ENCODE measurements at places on chromosomes 4 and X. TPM values are rescaled to one million over a fixed set of nuclear protein-coding genes. Genes with fewer than 3 reads are reported as not detected.

GRCh38 chr4:121200795-121201472, 36.8 kb upstream of the TNIP3 start:
- H3K27ac ChIP-seq, result no peak overlapping the region
- H3K27me3 ChIP-seq, result no peaks in the 10 kb centered on the region

DNA sequence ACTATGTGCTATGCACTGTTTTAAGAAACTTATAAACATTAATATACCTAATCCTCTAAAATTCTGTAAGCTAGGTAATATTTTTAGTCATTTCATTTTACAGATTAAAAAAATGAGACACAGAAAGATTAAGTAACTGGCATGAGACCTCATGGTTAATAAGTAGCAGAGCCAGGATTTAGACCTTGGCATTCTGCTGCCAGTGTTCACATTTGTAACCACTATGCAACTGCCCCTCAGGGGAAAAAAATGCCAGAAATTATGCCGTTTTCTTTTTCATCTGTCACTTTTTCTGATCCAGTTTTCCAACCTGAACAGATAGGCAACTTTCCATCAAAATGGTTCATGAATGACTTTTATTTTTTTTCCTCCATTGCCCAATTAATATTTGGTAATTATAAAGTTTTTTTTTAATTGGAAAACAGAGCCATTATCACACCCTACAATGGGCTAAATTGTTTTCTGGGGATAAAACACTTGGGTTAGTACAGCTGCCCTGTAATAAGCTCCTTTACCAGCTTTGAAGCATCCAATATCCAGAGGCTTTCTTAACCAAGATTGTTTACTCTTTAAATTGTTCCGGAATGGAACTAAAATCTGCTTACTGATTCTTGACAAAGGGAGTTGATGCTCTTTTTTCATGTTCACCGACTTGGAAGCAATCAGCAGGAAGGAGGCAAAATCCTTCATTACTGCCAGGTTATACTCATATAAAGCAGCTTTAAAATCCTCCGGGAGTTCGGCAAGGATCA, 56.4 kb upstream of the DDX60 start:
- H3K36me3 ChIP-seq, result peaks cover 6% of the 10 kb centered on the region
- DNase-seq, result no peak
- H3K4me3 ChIP-seq, result no peak overlapping the region
- no peaks in the 10 kb centered on the region for H3K27me3 ChIP-seq

PACRGL gene
- 23.7 TPM for total RNA-seq

DNA sequence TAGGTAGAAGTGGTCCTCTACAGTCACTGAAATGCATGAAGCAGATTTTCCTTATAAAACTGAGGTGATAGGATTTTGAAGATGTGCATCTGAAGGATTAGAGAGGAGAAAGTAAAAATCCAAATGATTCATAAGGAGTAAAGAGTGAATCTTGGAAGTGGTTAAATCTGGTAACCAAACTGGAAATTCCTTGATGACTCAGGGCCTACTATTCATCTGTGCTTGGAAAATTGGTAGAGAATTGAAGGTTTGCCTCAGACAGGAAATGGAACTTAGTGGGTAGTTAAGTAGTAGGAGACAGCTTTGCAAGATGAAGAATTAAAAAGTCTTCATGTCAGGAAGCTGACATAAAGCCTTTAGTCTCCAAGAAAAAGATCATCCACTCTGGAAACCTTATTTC, 368.9 kb upstream of the CTSO start:
- no peaks in the 10 kb centered on the region for H3K36me3 ChIP-seq
- H3K27me3 ChIP-seq, result no peaks in the 10 kb centered on the region
- no peak overlapping the region for H3K4me3 ChIP-seq
- H3K4me1 ChIP-seq, result peaks cover 13% of the 10 kb centered on the region
- DNase-seq, result peak; percentile 52

DNA sequence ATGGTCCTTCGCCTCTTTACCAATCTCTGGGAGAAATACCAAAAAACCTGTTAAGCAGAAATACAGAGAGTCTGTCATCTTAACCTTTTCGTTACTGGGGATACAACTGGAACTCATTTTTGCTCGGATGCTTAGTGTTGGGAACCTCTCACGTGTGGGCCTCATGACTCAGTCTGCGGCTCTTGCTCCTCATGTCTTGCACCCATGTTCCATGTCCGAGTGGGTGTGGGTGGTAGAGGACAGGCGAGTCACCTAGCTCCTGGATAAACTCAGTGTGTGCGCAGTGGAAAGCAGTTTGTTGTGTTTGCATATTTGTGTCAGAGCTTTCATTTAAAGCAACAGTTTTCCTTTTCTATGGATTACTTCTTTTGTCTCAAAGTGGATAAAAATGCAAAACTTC, 70.6 kb downstream of the TNIP2 start:
- no peak overlapping the region for H3K4me3 ChIP-seq
- no peaks in the 10 kb centered on the region for H3K4me1 ChIP-seq
- peak; percentile 12 for DNase-seq
- peaks cover 84% of the 10 kb centered on the region for H3K36me3 ChIP-seq

DNA sequence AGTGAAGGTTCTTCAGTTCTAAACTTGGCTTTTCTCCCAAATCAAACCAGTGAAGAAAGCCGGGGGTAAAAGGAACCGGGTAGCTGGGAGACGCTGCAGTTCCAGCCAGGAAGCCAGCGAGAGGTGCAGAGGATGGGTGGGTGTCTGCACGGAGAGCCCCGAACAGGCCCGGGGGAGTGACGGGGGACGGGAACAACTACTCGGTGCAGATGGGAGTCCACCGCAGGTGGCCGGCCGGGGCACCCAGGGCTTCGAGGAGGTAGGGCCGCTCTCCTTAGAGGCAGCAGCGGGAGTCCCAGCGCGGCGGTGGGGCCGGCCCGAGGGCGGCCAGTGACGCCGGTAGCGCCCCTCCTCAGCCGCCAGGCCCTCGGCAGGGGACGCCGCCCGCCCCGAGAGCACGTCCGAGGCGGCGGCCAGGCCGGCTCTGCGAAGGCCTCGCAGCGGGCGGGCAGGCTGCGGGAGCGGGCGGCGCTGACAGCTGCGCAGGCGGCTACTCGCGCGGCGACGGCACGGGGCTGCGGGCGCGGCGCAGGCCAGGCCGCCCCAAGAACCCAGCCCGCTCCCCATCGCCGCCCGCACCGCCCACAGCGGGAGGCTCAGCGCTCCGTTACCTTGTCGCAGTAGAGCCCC, 449 bp downstream of the FBXL5 start:
- H3K27me3 ChIP-seq, result no peaks in the 10 kb centered on the region
- peaks cover 24% of the 10 kb centered on the region for H3K4me1 ChIP-seq
- H3K27ac ChIP-seq, result peak overlapping the region; percentile 96

GRCh38 chr4:106034220-106034619, 138.9 kb downstream of the NPNT start:
- H3K36me3 ChIP-seq, result no peaks in the 10 kb centered on the region
- DNase-seq, result peak; percentile 7
- no peaks in the 10 kb centered on the region for H3K4me1 ChIP-seq
- no peak overlapping the region for H3K27ac ChIP-seq
- H3K4me3 ChIP-seq, result no peak overlapping the region

DNA sequence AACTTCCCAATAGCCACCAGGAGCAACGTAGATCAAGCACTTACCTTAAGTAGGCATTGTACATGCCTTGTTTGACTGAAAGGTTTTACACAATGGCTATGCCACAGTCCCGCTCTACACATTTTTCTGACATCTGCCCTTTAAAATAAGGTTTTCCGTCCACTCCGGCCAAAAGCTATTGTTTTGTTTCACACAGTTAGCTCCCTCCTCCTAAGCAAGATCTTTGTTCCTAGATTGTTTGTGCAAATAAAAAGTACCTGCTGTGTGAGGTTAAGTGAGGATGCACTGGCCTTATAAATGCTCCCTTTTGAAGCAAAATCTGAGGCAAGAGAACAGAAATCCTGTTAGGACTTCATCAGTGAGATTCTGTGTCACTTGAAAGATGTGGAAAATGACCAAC, 11.8 kb downstream of the SCD5 start:
- H3K27me3 ChIP-seq, result no peaks in the 10 kb centered on the region
- H3K27ac ChIP-seq, result no peak overlapping the region
- no peak overlapping the region for H3K4me3 ChIP-seq
- H3K36me3 ChIP-seq, result no peaks in the 10 kb centered on the region
- peaks cover 35% of the 10 kb centered on the region for H3K4me1 ChIP-seq
- DNase-seq, result no peak

DNA sequence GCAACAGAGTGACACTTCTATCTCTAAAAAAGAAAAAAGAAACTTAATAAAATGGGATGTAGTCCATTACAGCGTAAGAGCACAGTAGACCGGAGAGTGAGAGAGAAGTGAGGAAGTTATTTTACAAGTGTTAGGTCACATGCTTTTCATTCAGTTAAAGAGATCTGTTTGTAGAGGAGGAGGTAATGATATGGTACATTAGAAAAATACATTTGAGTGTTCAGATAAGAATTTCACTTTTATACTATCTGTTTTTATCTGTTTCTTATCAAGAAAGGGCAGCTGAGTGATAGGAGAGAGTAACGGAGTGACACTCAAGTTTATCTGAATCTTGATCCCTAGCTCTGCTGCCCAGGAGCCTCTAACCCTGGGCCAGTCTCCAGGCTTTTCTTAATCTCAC, 38.9 kb downstream of the FNIP2 start:
- no peaks in the 10 kb centered on the region for H3K27me3 ChIP-seq
- no peak overlapping the region for H3K27ac ChIP-seq
- no peaks in the 10 kb centered on the region for H3K36me3 ChIP-seq
- no peak for DNase-seq
- peaks cover 19% of the 10 kb centered on the region for H3K4me1 ChIP-seq

DNA sequence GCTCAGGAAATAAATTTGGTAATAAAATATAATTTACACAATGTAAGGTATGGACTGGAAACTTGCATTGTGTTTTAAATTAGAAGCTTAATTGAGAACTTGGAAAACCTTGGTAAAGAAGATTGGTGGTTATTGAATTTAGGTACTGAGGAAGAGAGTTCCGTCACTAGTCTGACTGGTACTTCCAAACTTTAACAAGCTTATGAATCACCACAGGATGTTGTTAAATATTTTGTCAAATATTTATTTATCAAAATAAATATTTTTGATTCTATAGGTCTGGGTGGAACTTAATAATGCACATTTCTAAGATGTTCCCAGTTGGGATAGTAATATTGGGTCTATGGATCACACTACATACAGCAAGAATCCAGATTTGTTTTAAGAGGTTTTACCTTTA, 992.2 kb downstream of the ARAP2 start:
- H3K27me3 ChIP-seq, result no peaks in the 10 kb centered on the region
- peaks cover 5% of the 10 kb centered on the region for H3K4me1 ChIP-seq
- H3K27ac ChIP-seq, result peak overlapping the region; percentile 25
- no peak for DNase-seq
- no peaks in the 10 kb centered on the region for H3K36me3 ChIP-seq

DNA sequence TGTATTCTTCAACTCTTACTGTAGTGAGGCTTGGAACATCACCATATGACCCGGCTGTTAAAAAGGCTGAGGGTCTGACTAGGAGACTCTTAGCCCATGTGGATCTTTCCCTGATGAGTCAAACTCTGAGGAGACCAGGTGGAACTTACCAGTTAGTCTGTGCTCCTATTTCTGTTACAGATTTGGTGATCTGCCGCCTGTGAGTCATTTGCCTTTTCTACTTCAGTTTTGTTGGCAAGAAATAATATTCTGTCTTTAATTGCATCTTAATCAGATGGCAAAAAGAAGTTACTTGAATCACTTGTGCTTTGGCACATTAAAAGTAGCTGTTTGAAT, 48.4 kb downstream of the MTM1 start:
- H3K27me3 ChIP-seq, result peaks cover 15% of the 10 kb centered on the region
- DNase-seq, result no peak
- no peak overlapping the region for H3K27ac ChIP-seq

F8A2 gene
- not detected for total RNA-seq

DNA sequence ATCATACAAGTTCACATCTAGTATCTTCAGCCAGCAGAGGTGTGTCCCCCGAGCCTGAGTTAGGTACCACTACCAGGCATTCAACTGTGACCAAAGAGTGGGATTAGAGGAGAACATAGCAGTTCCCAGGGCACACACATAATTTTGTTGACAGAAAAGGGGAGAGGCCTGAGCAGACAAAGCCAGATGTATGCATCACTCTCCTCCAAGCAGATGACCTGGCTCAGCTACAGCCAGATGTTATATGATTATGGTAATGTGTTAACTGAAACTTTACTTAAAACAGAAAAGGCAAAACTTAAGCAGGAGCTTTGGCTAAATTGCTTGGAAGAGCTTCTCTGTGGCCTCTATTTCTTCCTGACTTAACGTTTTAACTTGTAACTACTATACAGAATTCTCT, 88.9 kb downstream of the CC2D2A start:
- no peaks in the 10 kb centered on the region for H3K27me3 ChIP-seq
- DNase-seq, result no peak
- no peak overlapping the region for H3K27ac ChIP-seq

DNA sequence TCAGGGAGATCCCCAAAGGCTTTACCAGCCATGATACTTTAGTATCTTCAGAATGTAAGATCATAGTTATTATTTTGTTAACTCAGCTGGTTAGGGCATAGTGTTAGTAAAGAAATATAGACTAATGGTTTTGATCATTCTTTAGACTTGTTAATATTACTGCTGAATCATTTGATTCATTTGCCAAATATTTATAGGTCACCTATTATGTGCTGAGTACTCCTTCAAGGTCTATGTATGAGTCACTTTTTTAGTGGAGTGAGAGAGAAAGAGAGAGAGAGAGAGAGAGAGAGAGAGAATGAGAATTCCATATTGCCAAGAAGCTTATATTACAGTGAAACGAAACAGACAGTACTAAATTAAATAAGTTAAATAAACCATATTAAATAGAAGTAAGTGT, 110.3 kb downstream of the UBE2NL start:
- peak; percentile 21 for DNase-seq
- H3K4me3 ChIP-seq, result no peak overlapping the region
- no peaks in the 10 kb centered on the region for H3K36me3 ChIP-seq
- no peak overlapping the region for H3K27ac ChIP-seq
- no peaks in the 10 kb centered on the region for H3K27me3 ChIP-seq

FRMD7 gene
- not detected for total RNA-seq

DNA sequence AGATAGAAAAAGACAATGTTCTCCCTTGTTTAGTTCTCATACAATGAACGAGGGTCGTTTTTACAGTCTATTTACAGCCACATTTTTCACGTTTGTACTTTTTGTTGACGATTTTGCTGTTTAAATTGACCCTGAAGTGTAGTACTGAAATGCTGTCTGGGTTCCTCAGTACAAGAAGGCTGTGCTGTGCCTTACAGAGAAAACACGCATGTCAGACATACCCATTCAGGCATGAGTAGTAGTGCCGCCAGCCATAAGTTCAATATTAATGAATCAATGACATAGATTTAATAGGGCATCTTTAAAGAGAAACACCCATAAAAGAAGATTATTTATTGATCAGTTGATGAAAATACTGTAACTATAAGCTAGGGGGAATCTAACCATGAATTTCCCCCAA, 459.8 kb upstream of the EPHA5 start:
- DNase-seq, result no peak
- no peak overlapping the region for H3K27ac ChIP-seq

CT45A5 gene
- not detected for total RNA-seq

DNA sequence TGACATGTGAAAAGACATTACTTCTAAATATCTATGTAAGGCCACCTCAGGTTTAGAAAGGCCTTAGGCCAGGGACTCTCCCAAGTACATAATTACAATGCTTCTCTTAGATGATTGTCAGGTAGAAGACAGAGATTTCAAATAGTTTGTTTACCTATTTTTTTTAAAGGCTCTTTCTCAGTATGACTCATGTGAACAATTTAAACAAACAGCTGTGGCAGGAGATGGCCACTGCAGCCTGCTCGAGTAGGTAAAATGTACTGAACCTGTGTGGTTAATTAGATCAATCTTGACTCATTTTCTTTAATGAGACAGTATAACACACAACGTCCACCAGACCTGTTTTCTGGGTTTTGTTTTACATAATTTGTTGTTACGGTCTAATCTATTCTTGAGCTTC, 50.2 kb downstream of the LEF1 start:
- H3K4me1 ChIP-seq, result no peaks in the 10 kb centered on the region

All from MCF 10A (cell line).